ENCODE measurements at places on chromosomes 3 and 15.

DNA sequence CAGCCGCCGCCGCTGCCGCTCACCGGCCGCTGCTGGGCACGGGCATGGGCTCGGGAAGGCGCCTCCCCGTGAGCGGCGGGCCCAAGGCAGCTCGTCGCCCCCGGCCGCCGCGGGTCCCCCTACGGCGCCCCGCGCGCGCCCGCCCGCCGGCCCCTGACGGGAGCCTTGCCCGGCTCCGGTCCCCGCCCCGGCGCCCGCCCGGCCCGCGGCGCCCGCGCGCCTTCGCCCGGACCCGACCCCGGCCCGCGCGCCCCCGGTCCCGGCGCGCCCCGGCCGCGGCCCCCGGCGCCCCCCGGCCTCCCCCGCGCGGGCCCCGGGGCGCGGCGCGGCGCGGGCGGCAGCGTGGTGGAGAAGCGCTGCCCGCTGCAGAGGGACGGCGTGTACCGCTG, 177.7 kb downstream of the OR4M2 start:
- DNase-seq: no peak

DNA sequence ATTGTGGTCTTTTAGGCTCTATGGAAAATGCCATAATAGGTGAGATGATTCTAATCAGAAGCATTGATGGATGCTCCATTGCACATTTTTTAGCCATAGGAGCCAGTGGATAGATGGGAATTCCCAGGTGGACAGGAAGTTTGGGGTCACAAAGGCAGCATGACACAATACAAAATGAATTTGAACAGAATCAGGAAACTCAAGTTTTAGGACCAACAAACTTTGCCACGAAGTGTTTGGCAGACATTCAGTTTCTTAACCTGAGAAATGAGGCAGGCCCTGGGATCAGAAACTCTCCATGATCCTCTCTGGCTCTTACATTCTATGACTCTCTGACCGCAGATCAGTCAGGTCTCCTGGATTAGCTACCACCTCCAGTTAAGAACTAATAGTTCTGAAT, 275.4 kb downstream of the TIGIT start:
- DNase-seq: no peak

DNA sequence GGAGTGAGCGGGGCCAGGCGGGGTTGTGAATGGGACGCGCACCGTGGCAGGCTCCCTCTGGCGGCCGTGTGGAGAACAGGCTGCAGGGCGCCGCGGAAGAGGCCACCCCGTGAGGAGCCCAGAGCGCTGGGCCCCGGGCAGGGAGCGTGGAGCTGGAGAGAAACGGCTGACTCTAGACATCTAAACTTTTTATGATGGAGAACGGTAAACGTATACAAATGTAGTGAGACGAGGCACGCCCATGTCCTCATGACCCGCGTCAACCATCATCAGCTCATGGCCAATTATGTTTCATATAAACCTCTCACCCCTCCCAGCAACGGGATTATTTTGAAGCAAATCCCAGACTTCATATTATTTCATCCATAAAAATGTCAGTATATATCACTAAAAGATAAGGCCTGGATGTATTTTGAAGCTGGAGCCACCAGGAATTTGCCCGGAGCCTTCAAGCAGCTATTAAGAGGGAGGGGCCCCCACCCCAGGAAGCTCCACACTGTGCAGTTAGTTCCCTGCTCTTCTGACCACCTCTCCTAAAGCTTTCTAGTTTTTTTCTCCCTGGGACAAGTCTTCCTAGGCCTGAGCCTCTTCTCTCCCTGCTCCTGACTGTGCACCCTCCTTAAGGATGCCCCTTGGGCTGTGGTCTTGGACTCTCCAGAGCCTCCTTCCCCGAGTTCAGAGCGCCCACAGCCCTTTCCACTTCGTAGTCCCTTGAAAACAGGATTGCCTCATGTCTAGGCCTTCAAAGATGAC, 149.5 kb downstream of the SMAD6 start:
- DNase-seq: peak; percentile 43

- DNase-seq: no peak
Observed at GRCh38 chr15:89179966-89180875, 41.2 kb downstream of the RLBP1 start.

GRCh38 chr15:101637038-101637437, 15.1 kb downstream of the TM2D3 start:
- DNase-seq: no peak

DNA sequence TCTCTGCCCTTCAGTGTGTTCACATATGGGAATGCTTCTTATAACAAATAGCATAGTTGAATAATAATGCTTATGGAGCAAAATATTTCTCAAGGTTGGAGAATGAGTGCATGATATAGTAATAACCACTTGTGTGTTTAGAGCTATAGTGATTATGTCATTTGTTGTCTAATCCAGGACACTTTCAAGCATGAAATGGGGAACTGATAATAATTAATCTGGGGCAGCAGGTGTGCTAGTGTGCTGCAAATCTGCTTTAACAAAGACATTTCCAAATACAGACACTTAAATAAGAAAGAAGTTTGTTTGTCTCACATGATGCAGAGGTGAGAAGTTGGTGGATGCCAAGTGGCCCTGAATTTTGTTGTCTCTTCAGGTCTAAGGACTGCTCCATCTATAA, 579.3 kb upstream of the GRM7 start:
- no peak for DNase-seq

DNA sequence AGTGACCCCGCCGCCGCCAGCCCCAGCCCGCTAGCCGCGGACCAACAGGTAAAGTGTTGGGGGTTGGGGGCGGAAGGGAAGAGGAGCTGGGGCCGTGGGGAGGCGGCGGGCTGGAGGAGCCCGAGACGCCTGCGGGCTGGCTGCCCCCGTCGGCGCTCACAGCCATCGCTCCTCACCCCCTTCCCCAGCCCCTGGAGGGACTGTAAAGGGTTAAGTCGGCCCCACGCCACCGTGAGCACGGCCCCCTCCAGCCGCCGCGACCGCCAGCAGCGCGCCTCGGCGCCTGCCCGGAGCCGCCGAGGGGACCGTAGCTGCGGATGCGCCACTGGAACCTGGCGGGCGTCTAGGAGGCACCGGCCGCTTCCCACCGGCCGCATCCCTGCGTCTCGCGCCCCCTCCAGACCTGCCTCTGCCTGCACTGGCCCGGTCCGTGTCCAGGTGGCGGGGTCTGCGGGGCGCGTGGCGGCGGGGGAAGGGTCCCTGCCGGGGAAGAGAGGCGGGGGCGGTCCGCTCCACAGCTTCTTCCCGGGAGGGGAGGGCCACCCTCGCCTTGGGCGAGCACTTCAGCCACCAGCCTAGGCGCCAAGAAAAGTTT, 522 bp downstream of the MED12L start:
- no peak for DNase-seq

DNA sequence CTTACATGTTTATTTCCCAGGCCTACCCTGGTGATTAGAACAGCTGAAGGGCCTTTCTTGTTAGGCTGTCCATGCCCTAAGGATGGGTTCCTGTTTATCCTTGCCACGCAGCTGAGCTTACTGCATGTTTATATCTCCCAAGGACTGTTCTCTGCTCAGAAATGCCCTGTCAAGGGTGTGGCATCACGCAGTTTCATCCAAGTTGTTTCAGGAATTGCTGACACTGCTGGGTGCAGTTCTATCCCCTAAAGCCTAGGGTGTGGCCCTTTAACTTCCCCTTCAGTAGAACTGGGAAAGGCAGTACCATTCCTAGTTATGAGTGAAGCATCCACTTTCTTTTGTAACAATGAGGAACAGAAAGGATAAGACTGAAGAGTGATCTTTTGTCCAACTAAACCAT, 5.0 kb downstream of the ELL3 start:
- no peak for DNase-seq

- no peak for DNase-seq
Observed at GRCh38 chr15:40082195-40082883, 26.3 kb downstream of the BMF start.

- DNase-seq: no peak
Observed at GRCh38 chr15:51377038-51377786, 35.8 kb downstream of the GLDN start.

- no peak for DNase-seq
Observed at GRCh38 chr3:136267235-136267634, 17.1 kb downstream of the PCCB start.

DNA sequence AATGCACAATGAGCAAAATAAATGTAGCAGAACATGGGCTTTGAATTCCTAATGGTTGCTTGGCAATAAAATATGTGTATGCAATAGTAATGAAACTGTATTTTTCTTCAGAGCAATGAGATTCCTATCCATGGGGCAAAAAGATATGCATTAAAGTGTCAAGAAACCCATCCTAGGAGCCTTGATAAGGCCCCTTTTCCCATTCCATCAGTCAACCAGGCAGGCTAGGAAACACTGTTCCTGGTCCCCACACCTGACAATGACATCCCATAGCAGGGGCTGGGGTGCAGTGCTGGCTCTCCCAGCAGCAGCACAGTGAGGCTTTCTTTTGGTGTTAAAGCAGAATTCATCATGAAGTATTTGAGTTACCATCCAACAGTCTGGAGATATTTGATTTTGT, 113.3 kb upstream of the AGTR1 start:
- no peak for DNase-seq

- no peak for DNase-seq
Observed at GRCh38 chr15:83694015-83694414, 40.1 kb downstream of the ADAMTSL3 start.

DNA sequence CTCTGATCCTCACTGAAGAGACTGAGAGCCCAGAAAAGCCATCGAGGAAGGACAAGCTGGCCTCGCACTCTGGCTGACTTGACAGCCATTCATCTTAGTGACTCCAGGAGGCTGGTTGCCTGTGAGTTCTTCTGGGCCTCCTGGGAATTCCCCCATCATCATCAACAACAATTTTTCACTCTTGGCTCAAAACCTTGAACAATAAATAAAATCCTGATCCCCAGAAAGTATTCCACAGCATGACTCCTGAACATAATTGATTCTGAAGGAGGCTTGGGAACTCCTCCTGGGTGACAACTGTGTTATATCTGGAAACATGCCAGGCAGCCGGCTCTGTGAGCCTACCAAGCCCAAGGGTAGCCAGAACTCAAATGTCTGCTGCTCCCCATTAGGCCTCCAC, 188.6 kb downstream of the SHQ1 start:
- no peak for DNase-seq

Measured in NCI-H1417 treated with DMSO at 0.1 percent for 48 hours (cell line).